ENCODE measurements at places on chromosomes 16 and 17.

DNA sequence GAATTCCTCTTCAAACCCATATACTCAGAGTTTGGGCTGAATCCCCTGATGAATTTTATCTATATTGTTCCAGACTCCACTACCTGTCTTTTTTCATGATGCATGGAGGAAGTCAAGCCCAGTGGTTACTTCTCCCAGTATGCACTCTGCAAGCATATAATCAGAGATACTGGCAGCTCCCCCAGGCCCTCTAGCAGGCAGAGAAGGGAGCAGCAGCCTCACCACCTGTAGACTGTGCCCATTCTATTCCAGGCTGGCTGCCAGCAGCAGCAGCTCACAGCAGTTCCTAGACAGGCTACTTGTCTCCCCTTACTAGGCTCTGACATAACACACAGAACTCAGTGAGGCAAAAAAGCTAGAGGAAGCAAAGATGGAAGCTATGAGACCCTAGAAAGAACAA, 3.4 kb downstream of the MKS1 start:
- DNase-seq, result no peak

DNA sequence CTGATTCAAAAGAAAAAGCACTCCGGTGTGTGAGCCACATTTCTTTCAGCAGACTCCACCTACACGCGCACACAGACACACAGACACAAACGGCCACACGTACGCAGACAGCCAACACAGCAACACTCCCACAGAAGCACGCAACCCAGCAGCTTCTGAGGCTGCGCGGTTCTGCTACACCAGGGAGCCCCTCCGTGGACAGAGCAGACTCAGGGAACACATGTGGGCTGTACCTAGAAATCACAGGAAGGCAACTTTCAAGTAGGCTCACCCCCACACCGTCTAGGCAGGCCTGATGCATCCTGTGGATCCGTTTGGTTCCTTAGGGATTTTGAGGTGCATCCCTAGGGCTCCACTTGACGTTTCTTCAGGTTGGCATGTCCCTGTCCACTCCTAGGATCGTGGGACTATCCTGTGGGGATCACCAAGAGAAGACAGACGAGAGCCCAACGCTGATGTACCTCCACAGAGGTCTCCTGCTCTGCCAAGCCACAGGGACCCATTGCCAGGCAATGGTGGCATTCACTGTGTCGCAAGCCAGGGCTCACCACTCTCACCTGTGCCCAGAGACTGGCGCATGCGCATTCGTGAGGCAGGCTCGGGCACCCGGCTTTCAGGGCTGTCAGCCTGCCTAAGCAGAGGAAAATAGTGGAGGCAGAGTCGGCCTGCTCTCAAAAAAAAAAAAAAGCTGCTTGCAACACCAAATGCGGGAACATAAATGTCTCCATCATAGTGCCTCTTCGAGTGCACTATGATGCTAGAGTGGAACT, 2333.3 kb downstream of the TP53TG3F start:
- DNase-seq, result no peak

DNA sequence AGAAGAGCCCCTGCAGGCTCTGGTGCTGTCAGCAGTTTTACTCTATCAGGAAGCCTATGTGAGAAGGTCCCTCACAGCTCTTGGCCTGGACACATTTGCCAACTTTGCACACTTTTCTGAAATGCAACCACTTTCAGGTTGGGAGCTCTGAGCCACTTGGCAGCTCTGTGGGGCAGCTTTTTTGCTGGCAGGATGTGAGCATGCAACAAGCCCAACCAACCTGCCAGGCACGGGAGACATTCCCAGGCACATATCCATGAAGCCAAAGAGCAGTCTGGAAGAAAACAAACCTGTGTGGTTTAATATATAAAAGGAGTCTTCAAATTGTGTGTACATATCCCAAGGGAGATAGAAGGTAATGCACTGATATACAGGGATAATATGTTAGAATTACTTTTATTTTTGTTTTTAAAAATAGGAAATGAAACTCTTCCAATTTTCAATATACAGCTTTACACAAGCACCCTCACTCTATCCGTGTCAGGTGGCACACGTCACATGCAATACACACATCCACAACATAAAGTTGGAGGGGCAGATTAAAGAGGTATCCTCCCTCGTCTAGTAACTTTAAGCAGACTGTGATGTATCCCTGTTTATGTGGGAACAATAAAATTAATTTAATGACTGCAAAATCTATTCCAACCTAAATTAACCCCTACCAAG, 57.4 kb upstream of the COX10 start:
- no peak for DNase-seq

DNA sequence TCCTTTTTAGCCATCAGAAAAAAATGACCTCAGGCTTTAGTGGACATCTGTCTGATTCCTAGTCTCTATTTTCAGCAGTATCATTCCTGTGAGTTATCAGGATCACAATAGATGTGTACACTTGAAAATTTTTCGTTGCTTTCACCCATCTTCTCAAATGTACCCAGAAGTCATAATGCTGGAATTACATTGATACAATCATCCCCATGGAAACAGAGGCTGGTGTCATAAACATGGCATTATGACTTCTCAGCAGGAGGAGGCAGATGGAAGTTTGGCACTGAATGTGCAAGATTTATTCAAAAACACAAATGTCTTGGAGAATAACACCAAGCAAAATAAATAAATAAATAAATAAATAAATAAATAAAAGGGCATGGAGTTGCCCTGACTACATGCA, 292.5 kb downstream of the PHKB start:
- no peak for DNase-seq

GRCh38 chr16:66522816-66523590, 26.9 kb downstream of the TK2 start:
- no peak for DNase-seq

- no peak for DNase-seq
Observed at GRCh38 chr17:57534863-57535248, 210.2 kb downstream of the CCDC182 start.

GRCh38 chr17:49258394-49258793, 27.8 kb upstream of the PHOSPHO1 start:
- no peak for DNase-seq

DNA sequence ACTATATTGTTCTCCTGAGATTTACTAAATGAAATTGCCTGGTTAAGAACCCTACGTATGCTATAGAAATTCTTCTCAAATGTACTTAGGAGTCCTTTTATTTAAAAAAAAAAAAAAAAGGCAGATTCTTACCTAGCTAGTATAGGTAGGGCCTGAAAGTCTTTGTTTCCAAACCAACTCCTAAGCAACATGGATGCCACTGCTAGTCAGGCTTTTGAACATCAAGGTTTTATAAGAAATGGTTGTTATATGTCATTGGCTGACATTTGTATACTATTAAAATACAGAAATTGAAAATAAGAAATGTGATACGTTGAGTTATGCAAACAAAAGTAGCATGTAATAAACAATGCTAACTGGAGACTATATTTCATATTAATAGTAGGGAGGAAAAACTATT, 1.2 kb downstream of the EVI2A start:
- DNase-seq, result no peak

DNA sequence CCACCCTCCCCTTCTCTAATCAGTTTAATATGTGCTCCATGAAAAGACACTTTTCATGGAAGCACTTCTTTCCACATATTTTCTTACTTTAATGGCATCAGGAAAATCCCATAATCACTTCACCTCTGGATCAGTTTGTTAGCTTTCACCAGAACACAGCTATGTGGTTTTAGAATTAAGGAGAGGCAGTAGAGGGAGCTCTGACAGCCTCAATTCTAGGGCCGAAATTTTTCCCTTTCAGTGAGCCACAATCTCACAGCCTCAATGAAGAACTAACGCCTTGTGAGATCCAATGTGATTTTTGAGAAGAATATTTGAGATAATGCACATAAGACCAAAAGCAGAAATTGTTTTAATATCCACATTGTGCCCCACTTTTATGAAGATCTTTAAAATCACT, 1494.0 kb upstream of the CDH8 start:
- DNase-seq, result no peak

DNA sequence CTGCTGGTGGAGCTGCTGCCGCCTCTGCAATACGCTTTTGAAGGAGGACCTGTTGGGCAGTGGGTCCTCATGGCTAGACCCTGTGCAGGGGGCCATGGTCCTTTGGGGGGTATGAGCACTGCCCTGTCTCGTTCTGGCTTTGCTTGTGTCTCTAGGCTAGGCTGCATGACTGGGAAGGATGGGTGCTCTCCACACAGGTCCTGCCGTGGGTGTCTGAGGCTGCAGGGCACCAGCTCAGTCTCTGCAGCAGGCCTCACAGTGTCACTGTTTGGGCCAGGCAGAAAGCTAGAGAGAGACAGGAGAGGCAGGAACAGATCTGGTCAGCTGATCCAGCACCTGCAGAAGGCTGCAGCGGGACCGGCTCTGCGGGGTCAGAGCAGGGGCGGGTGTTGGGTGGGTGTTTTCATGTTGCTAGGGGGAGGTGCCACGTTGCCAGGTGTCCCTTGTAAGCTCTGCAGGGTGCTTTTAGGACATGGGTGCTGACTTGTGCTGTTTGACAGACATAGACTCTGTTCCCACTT, 111.4 kb downstream of the SNX29 start:
- no peak for DNase-seq

- no peak for DNase-seq
Observed at GRCh38 chr16:55968221-55968620, 93.0 kb upstream of the CES5A start.

DNA sequence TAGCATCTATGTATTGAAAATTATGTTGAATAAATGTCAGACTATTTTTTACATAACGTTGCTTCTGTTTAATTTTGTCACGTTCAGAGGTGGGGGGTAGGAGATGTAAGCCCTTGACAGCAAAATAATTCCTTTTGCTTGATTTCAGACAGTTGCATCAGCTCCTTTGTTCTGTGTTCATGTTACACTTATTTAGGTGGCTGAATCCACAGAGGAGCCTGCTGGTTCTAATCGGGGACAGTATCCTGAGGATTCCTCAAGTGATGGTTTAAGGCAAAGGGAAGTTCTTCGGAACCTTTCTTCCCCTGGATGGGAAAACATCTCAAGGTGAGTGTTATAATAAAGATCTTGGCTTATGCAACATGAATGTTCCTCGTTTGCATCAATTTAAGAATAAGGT, 4.5 kb downstream of the HERPUD1 start:
- no peak for DNase-seq

DNA sequence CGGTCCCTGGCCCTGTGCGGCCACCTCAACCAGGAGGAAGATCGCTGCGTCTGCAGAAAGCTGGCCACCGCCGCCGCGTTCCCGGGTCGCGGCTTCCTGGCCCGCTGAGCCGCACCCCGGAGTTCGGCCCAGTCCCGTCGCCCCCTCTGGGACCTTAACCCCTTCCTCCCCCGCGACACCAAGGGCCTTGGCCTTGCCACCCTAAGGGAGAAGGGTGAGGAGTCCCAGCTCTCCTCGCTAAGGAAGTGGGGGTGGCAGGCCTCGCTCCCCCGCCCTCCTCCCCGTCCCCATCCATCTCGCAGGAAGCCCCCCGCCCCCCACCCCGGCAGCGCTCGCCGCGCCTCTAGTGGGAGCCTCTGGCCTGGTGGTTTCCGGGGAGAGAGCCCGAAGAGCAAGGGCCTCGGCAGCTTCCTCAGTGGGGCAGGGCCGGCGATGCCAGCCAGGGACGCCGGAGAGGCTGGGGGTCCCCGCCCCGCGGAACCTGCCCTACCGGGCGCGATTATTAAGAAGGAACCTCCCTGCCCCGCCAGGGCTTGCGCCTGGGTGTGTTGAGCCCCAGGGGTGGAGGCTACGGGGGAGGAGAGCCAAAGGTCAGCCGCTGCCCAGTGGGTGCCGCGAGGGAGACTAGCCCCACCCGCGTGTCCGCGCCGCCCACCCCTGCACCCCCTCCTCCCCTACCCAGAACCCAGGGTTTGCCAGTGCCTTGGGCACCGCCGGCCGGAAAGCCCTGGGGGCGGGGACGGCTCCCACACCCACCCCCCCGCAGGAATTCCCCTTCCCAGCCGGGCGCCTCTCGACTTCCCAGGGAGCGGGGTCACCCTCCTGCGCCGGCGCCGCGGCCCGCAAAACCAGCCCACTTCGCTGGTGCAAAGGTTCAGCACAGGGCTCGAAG, 6.8 kb downstream of the CBX4 start:
- no peak for DNase-seq

GRCh38 chr16:649631-650030, 466 bp downstream of the WDR90 start:
- no peak for DNase-seq

DNA sequence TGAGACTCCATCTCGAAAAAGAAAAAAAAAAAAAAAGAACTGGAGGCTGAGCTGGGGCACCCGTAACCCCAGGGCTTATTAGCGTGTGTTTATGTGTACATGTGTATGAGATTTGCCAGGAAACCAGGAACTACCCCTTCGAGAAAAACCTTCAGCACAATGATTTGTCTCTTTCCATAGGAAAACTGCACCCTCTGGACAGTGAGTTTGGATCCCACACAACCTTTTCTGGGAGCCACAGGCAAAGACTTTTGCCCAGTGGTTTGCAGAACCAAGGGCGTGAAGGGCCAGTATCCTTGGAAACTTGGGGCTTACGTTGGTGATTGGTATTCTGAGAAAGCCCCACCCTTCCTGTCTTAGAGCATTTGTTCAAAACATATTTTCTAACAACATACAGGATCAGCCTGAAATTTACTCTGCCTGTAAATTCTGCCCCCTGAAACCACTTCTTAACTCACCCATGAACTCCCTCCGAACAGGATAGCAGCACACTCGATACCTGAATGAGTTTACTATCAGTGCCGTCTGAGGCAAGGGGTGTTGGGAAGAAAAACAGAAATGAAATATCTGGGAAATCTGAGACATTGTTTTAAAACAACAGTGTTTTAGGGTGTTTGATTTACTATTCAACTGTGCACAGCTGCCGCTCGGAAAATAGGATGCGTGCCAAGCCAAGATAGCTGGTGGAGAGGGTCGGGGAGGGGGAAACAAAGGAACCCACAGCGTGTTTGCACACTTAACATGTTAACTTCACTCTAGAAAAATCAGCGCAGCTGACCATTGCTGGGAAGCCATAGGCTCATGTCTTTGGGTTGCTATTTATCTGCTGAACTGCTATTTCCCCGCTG, 40.2 kb upstream of the MAF start:
- DNase-seq, result no peak

DNA sequence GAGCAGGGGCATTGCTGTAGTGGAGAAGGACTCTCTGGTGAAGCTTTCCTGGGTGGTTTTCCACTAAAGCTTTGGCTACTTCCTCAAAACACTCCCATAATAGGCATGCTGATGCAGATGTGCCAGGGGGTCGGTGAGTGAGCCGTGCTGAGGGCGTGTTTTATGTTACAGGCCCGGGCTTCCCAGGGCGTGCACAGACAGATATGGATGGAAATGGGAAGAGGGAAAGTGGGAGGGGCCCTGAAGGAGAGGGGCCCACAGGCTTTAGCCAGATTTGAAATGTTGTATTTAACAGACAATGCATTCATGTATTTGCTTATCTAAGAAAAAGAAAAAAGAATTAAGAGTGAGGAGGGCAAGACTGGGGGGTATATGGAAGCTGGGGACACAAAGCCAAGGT, 56.3 kb downstream of the IL21R start:
- DNase-seq, result no peak

- DNase-seq, result no peak
Observed at GRCh38 chr17:50165867-50166517, at the start of gene SGCA. Gene SGCA, plus strand, starts transcription at chr17:50166005. Its CDS starts 36 bp downstream, at chr17:50166041.

DNA sequence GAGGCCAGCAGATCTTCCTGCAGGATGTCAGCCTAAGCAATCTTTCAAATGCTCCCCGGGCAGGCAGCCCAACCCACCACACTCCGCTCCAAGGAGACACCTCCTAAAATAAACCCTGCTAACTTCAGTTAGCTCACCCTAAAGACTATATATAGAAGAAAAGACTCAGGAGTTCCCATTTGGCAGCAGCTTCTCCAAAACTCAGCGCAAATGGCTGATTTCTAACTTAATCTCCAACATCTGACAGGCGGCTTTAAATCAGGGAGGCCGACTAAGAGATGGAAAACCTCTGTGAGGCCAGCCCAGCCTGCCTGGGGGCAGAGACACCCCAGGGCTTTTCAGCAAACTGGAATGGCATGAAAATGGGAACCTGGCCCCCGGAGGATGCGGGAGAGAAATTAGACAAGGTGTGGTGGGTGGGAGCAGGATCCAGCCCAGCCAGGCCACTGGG, 91.6 kb downstream of the XYLT1 start:
- no peak for DNase-seq

Measured in stimulated activated CD4-positive, alpha-beta T cell treated with anti-CD3 and anti-CD28 coated beads, Interleukin-1b, Interleukin-23, amount 100 ng/mL, for 24 hours (primary cell).